NCI-H526 treated with DMSO at 0.1 percent for 48 hours (cell line): ENCODE measurements at places on chromosomes 11 and 22.

DNA sequence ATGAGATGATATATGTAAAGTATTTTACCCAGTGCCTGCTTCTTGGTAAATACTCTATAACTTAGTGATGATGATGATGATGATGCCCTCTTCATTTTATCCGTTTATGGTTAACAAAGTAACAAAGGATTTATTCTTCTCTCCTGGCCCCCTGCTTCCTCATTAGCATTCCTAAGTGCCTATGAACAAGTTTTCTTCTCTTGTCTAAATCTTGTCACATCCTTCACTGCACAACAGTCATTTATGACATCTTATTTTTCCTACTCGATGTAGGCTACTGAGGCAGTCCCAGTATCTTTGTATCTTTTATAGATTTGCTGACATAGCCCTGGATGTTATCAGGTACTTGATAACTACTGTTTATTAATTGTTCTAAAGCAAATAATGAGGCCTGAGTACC, 754.4 kb upstream of the ARHGAP42 start:
- no peak for DNase-seq

DNA sequence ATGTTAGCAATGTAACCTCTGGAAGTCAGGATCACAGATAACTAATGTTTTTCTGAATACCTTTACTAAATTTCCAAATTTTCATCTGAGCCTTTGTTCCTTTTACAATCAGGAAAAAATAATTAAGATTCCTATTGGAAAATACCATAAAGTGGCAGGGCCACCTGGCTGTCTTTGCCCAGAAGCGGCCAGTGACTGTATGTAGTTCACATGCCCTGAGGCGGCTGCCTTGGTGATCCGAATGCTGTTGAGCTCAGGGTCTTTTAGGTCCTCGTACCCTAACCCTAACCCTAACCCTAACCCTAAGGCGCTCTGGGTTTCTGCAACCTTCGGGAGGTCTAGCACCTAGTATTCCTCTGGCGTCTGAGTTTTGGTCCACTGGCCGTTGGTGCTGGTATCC, 8.5 kb upstream of the ARFGAP3 start:
- no peak for DNase-seq

DNA sequence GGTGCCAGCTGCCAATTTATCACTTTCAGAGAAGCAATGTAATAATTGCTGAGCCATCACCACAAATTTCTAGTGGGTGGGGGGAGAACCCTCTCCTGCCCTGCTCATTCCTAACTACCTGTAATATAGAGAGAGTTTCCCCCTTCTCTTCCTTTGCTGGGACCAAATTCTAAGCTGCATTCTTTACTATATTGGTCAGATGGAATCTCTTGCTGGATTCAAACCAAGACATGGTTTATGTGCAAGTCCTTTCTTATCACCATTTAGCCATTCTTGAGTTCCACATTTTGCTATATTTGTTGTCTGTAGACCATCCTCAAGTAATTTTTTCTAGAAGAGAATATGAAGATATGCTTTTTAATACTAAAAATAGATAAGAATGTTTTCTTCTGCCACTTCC, 452.1 kb downstream of the MN1 start:
- no peak for DNase-seq

DNA sequence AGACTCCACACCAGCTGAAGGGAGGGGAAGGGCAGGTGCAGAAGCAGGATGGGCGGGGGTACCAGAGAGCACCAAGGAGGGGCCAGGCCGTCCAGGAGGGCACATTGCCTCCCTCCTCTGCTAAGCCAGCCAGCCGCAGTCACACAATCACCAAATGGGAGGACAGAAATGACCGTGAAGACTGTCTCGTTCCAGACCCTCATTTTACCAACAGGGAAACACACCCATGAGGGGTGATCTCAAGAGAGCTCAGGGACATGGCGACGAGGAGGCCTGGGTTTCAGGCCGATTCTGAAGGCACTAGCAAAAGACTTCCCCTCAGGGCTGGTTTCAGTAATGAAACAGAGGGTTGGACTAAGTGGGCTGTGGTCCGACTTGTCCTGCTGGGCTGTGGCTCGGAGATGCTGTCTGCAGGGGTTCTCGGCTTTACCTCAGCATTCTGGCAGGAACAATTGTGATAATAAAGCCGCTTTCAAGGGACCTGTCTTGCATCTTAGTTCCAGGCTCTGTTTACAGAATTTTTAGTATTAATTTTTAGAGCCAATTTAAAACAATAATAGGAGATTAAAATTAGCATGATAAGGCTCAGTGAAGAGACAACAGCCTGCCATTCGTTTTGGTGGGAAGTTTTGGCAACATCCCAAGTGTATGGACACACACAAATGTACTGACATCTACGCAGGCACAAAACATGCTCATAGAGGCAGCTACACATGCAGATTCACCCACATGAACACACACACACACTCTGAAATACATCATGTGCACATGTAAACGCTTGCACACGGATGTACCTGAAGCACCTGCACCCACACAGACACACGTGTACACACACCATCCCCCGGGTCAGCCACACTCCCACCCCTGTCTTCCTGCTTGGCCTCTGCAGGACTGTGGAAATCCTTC, 2.0 kb upstream of the B3GAT1 start:
- DNase-seq: no peak

GRCh38 chr11:112752563-112752962, 208.7 kb upstream of the NCAM1 start:
- no peak for DNase-seq

- DNase-seq: no peak
Observed at GRCh38 chr22:31206896-31207687, 5.0 kb upstream of the LIMK2 start.

- no peak for DNase-seq
Observed at GRCh38 chr11:43905813-43906241, 25.2 kb downstream of the ALKBH3 start.

- no peak for DNase-seq
Observed at GRCh38 chr11:85844439-85845123, 10.6 kb upstream of the CCDC83 start.

DNA sequence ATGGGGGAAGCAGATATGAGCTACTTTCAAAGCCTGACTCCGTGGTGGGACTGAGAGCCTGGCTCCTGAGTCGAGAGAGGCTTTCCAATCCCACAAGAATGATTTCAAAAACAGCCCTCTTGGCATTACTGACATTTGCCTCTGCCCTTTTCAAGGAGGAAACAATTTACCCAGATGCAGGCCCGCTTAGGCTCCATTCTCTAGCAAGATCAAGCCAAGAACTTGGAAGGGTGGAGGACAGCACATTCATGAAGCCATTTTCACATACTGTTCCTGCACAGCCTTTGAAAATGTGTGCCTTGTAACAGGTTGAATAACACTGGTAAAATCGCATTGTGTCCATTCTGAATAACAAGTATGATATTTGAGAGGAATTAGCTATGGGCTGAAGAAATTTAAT, 58.2 kb upstream of the EED start:
- DNase-seq: no peak

- no peak for DNase-seq
Observed at GRCh38 chr22:35379146-35379993, 1.5 kb upstream of the HMOX1 start.

GRCh38 chr11:114483929-114484328, 44.7 kb downstream of the REXO2 start:
- DNase-seq: no peak

DNA sequence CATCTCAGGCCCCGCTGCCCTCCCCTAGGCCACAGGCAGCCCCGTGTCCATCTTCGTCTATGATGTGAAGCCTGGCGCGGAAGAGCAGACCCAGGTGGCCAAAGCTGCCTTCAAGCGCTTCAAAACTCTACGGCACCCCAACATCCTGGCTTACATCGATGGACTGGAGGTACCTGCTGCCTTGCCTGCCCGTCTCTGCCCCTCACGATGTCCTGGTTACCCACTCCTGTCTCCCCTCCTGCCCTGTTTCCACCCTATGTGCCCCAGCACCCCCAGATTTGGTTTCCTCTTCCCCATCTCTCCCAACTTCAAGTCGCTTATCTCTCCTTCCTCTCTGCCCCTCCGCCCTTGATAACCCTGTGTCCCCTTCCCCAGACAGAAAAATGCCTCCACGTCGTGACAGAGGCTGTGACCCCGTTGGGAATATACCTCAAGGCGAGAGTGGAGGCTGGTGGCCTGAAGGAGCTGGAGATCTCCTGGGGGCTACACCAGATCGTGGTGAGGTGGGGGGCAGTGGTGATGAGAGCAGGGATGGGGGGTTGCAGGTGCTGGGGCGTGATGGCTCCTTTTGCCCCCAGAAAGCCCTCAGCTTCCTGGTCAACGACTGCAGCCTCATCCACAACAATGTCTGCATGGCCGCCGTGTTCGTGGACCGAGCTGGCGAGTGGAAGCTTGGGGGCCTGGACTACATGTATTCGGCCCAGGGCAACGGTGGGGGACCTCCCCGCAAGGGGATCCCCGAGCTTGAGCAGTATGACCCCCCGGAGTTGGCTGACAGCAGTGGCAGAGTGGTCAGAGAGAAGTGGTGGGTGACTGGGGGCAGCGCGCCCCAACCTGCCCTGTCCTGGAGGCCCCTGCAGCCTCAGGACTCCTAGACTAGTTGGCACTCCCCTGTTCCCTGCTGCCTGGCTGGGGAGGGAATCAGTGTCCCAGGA, 930 bp downstream of the SCYL1 start:
- DNase-seq: no peak

GRCh38 chr22:37775785-37776638, 31.7 kb upstream of the GCAT start:
- DNase-seq: no peak

GRCh38 chr11:74008373-74009229, at the start of gene UCP3:
TSS of gene UCP3 (minus strand) at chr11:74009085. CDS start at chr11:74007042, 2,043 bp downstream.
- no peak for DNase-seq

DNA sequence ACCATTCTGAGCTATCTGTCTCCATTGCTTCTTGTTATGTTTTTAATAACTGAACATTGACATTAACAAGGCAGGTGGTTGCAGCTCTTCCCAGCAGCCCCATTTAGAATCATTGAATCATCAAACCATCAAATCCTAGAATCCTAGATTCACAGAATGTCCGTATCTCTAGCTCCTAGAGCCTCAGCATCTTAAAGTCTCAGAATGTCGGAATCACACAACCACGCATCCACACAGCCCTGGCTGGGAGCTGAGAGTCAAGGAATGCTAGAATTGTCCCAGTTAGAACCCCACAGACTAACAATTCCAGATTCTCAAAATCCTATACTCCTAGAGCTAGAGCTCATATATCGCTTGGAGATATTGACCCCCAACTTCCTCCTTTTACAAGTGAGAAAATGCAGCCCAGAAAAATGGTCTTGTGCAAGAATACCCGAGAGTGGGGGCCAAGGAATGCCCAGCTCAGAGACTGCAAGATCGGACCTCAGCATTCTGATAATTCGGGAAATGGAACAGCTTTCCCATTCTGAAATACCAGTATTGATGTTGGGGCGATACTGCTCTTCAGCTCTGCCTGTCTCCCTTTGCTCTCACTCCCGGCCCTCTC, 38.8 kb downstream of the PDE2A start:
- DNase-seq: no peak

- no peak for DNase-seq
Observed at GRCh38 chr11:10247011-10247410, 47.0 kb downstream of the SBF2 start.

DNA sequence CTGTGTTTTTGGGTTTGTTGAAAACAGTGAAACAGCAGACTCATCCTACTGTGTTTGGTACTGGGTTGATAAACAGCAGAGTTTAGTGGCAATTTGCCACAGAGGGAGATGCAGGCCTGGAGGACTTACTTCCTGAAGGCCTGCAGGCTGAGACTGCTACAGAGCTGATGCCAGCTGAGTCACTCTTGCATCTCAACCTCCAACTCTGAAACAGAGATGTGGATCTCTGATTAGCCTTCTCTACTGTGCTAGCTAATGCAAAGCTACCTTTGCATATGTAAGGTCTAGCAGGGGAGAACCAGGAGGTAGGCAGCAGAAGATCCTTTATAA, 14.3 kb downstream of the ATP5MG start:
- peak; percentile 58 for DNase-seq

- DNase-seq: no peak
Observed at GRCh38 chr11:75849894-75850293, 34.9 kb downstream of the UVRAG start.

DNA sequence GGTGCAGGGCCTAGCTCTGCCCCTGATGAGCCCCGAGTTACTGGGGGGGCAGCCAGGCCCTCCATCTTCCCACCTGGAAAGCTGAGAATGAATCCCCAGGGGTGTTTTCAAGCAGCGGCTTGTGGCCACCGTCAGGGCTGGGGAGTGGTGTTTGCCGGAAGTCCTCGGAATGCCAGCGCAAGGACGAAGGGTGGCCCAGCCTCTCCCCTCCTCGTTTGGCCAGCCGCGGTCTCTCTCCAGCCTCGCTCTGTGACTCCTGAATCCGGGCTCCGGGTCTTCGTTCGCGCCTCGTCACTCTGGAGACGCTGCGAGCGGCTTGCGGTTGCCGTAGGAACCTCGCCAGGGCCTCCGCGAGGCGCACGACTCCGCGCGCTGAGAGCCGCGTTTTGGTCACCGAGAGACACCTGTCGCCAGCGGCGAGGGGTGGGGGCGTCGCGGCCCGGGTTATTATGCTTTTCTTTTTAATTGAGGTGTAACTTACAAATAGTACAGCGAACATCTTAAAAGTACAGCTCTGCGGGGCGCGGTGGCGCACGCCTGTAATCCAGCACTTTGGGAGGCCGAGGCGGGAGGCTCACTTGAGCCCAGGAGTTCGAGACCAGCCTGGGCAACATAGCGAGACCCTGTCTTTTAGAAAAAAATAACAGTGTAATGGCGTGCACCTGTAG, 6.3 kb upstream of the KDELR3 start:
- peak; percentile 82 for DNase-seq

- DNase-seq: no peak
Observed at GRCh38 chr11:312092-312816, 1.6 kb upstream of the IFITM1 start.

- no peak for DNase-seq
Observed at GRCh38 chr11:1399386-1400316, 9.9 kb downstream of the BRSK2 start.
